NCI-H524 treated with DMSO at 0.1 percent for 48 hours (cell line): ENCODE measurements at places on chromosomes 12 and 14.

- no peak for DNase-seq
Measured at GRCh38 chr14:64722842-64723447, 18.7 kb downstream of the PLEKHG3 start.

- no peak for DNase-seq
Measured at GRCh38 chr12:131511391-131511802, 199.5 kb upstream of the SFSWAP start.

GRCh38 chr12:52394836-52395405 lies 9.5 kb upstream of the KRT84 start:
- DNase-seq = no peak

DNA sequence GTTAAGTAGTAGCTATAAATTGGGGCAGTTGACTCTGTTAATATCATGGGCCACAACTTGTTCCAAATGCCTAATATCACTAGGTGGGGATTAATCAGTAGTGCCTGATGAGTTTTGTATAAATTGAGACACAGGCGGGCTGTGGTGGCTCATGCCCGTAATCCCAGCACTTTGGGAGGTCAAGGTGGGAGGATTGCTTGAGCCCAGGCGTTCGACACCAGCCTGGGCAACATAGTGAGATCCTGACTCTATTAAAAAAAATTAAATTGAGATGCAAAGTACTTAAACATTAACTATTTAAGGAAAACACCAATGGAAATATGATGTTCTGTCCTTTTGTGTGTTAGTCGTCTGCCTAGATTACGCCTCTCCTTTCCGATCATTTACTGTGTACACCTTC lies 9.0 kb downstream of the PAPOLA start:
- no peak for DNase-seq

- DNase-seq = no peak
Measured at GRCh38 chr12:122076743-122077495, 1.6 kb upstream of the MLXIP start.

- no peak for DNase-seq
Measured at GRCh38 chr12:65953631-65954030, 129.3 kb downstream of the HMGA2 start.

GRCh38 chr14:67889455-67889854 lies 69.9 kb downstream of the RAD51B start:
- DNase-seq = no peak

- DNase-seq = no peak
Measured at GRCh38 chr12:45581112-45581511, 148.4 kb upstream of the ARID2 start.

GRCh38 chr12:21715386-21715785 lies 57.7 kb upstream of the LDHB start:
- no peak for DNase-seq

DNA sequence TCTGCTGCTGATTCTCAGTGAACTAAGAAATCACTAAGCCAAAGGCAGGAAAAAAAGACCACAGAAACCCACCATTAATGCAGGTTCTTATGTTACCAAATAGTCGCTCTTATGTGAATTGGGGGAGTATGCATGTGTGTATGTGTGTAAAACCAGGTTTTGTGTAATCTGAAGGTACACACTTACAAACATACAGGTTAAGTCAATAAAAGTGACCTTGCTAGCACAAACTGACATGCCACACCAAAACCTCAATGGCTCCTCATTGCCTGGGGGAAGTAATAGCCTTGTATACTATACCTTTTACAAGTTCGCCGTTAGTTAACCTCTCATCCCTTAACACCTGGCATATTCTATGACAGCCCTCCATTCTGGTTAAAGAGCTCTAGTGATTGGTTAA lies 29.8 kb upstream of the TMED10 start:
- DNase-seq = no peak

- DNase-seq = no peak
Measured at GRCh38 chr12:30661210-30661609, 34.5 kb downstream of the IPO8 start.

- DNase-seq = no peak
Measured at GRCh38 chr12:6773590-6774351, 1.5 kb downstream of the LAG3 start.

DNA sequence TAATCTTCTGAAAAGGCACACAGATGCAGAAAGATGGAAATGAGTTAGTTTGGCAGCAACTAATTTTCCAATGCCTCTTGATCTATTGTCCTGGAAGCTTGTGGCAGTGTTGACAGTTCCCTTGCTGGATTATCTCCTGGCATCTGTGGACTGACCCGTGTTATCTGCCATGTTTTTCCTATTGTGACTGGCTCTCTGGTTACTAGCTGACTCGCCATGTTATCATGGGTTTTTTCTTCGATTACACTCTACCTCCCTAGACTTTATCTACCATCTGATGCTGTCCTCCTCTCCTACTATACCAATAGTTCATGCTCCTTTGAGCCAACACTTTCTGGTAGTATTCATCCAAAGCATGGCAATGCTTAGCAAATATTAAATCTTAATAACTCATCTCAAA lies 63.3 kb upstream of the FLRT2 start:
- DNase-seq = no peak

GRCh38 chr12:94277426-94278000 lies 129.1 kb downstream of the PLXNC1 start:
- no peak for DNase-seq

- DNase-seq = no peak
Measured at GRCh38 chr12:53601296-53601847, 24.8 kb downstream of the ATF7 start.
